Neuronal stem cell (in vitro differentiated cells): ENCODE measurements at places on chromosomes 4 and X.
A peak's percentile ranks its signal among the peaks of the same experiment; 100 is the strongest.

GRCh38 chrX:133794126-133794525, 191.3 kb downstream of the GPC3 start:
- H3K27ac ChIP-seq, result peak overlapping the region; percentile 70
- no peak overlapping the region for H3K4me3 ChIP-seq
- H3K27me3 ChIP-seq, result no peaks in the 10 kb centered on the region
- peaks cover 3% of the 10 kb centered on the region for H3K4me1 ChIP-seq
- no peak for DNase-seq
- no peaks in the 10 kb centered on the region for H3K36me3 ChIP-seq

DNA sequence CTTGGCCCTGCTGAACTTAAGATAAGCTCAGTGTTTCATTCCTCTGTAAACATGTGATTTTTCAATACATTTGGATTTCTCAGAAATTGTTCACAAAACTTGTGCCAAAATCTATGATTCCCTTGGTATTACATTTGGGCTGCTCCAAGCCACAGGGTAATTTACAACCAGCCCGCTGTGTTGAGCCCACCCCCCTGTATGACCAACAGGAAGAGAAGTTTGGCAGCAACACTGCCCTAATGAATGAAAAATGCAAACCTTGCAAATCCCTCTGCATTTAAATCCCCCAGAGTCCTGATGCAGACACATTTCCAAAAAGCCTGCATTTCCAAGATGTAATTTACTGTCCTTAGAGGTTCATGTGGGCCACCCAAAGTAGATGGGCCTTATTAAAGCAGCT, 34.1 kb upstream of the GAB1 start:
- no peak overlapping the region for H3K4me3 ChIP-seq
- H3K27me3 ChIP-seq, result no peaks in the 10 kb centered on the region
- no peak for DNase-seq
- H3K4me1 ChIP-seq, result no peaks in the 10 kb centered on the region
- H3K36me3 ChIP-seq, result no peaks in the 10 kb centered on the region

DNA sequence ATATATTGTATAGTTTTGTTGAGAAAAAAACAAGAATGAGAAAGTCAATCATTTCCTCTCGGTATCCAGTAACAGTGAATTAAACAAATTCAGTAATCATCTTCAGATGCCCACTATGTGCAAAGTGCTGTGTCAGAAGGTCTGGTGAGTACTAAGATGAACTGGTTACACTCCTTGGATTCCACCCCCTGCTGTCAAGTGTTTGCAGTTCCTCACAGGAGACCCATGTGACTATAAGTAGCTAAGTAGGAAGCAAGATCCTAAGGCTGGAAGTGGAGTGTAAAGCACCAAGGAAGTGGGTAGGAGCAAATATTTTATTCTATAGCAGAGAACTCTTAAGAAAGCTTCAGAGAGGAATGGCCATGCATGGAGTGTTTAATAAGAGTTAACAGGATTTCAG, 73.6 kb downstream of the SNX25 start:
- no peaks in the 10 kb centered on the region for H3K36me3 ChIP-seq
- peaks cover 3% of the 10 kb centered on the region for H3K4me1 ChIP-seq
- no peak overlapping the region for H3K27ac ChIP-seq
- H3K27me3 ChIP-seq, result no peaks in the 10 kb centered on the region

GRCh38 chr4:33837043-33837838, 2407.1 kb downstream of the ARAP2 start:
- H3K36me3 ChIP-seq, result no peaks in the 10 kb centered on the region
- no peak overlapping the region for H3K4me3 ChIP-seq
- no peak overlapping the region for H3K27ac ChIP-seq
- H3K27me3 ChIP-seq, result no peaks in the 10 kb centered on the region
- no peak for DNase-seq
- H3K4me1 ChIP-seq, result no peaks in the 10 kb centered on the region

DNA sequence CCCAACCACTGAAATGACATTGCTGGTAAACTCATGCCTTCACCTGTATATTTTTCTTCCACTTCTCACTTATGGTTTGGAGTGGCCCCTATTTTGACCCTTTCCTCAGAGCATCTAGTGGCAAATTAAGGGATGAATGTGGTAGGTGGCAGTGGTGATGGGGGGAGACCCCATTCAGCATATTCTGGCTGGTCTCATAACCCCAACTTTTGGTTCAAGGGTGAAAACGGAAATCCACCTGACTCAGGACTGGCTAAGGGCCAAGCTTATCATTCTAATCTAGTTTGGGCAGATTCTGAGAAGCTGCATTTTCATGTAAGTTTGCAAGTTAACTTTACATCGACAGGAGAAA, 47.0 kb upstream of the NSUN7 start:
- no peak for DNase-seq
- no peaks in the 10 kb centered on the region for H3K36me3 ChIP-seq
- H3K4me1 ChIP-seq, result no peaks in the 10 kb centered on the region
